Fibroblast of lung (primary cell): ENCODE measurements at places on chromosomes 1 and 21.
A peak's percentile ranks its signal among the peaks of the same experiment; 100 is the strongest.

- DNase-seq = peak; percentile 40
- no peak overlapping the region for H3K27ac ChIP-seq
- H3K4me1 ChIP-seq = peaks cover 5% of the 10 kb centered on the region
- peaks cover 9% of the 10 kb centered on the region for H3K36me3 ChIP-seq
Observed at GRCh38 chr1:1020415-1021009, 592 bp downstream of the AGRN start.

- H3K4me3 ChIP-seq = no peak overlapping the region
- H3K27ac ChIP-seq = peak overlapping the region; percentile 66
- peak; percentile 57 for DNase-seq
- peaks cover 4% of the 10 kb centered on the region for H3K4me1 ChIP-seq
- no peaks in the 10 kb centered on the region for H3K27me3 ChIP-seq
Observed at GRCh38 chr1:243595527-243596210, 254.4 kb downstream of the AKT3 start.

GRCh38 chr1:56578963-56579875 lies at the start of gene PLPP3:
Gene PLPP3 (minus strand): TSS chr1:56579563. CDS start chr1:56579016, 547 bp downstream.
- no peaks in the 10 kb centered on the region for H3K27me3 ChIP-seq
- H3K27ac ChIP-seq = peak within 1 kb of the TSS; percentile 85
- no peaks in the 10 kb centered on the region for H3K36me3 ChIP-seq
- DNase-seq = peak; percentile 98
- H3K4me1 ChIP-seq = peaks cover 6% of the 10 kb centered on the region

GRCh38 chr1:159421821-159422220 lies 10.2 kb upstream of the OR10J4 start:
- no peak overlapping the region for H3K4me3 ChIP-seq
- DNase-seq = no peak
- H3K4me1 ChIP-seq = no peaks in the 10 kb centered on the region
- no peaks in the 10 kb centered on the region for H3K27me3 ChIP-seq
- no peak overlapping the region for H3K27ac ChIP-seq

GRCh38 chr1:205928317-205928716 lies 14.9 kb downstream of the SLC26A9 start:
- peaks cover 11% of the 10 kb centered on the region for H3K27me3 ChIP-seq
- no peaks in the 10 kb centered on the region for H3K4me1 ChIP-seq
- H3K27ac ChIP-seq = no peak overlapping the region
- no peak overlapping the region for H3K4me3 ChIP-seq
